HuH-7 (cell line): ENCODE measurements at places on chromosomes 7 and 10.

- DNase-seq: no peak
These were observed 92.4 kb upstream of the LEP start for GRCh38 chr7:128148676-128149075.

DNA sequence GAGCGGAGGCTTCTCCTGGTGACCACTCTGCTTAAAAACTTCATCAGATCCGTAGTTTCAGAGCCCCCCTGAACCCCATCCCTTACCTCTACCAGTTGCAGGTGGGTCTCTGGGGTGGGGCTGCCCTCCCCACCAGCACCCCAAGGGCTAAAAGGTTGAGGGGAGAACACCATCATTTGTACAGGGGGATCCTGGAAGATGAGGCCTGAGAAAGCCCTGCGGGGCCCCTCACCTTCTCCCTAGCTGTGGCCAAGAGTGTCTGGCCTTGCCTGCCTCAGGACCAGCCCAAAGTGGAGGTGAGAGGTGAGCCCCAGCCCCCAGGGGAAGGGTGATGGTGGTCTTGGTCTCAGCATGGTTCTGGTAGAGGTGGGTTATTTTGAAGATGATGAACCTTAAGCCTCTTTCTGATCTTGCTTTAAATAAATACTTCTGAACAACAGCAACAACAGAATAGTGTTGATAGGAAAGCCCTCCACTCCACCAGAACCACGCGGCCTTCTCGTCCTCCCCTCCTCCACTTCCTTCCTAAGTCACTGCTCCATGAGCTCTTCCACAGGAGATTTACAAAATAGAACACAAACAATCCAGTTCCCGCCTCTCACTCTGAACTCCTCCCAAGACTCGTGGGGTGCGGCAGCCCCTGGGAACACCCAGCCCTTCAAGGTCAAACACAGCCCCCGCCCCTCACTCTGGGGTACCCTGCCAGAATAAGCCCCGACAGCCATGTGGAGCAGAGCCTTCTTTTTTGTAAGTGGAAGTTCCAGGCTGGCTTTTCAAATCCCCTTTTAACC lies 169.1 kb downstream of the EGFR start:
- DNase-seq: peak; percentile 40

DNA sequence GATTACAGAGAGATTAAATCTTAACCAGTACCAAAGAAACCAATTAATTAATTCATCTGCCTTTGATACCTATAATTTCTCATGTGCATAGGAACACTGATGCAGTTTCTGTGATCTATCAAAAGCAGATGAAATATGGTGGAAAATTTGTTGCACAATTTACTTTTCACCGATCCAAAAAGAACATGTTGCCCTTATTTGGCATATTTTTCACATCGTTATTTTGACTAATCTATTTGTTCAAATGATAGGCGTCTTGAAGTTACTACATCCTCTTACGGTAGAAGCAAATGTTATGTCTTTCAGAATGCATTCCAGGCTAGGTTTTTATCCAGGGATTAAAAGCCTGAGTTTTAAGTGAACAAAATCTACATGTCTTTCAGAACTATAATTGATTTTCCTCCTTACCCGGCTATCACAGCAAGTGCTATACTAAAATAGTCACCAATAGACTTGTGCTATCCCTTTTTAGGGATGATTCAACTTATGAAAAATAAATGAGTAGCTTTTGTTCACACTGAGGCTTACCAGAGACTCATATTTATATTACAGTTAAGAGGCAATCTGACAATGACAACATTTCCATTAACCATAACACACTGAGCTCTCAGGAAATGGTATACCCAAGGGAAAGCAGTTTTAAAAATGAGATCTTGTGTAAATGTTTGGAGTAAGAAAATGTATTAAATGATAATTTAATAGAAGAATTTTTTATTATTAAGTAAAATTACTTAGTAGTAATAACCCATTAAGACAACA lies 16.8 kb upstream of the TES start:
- no peak for DNase-seq

- peak; percentile 27 for DNase-seq
These were observed 9.9 kb upstream of the LIPM start for GRCh38 chr10:88792661-88793060.

DNA sequence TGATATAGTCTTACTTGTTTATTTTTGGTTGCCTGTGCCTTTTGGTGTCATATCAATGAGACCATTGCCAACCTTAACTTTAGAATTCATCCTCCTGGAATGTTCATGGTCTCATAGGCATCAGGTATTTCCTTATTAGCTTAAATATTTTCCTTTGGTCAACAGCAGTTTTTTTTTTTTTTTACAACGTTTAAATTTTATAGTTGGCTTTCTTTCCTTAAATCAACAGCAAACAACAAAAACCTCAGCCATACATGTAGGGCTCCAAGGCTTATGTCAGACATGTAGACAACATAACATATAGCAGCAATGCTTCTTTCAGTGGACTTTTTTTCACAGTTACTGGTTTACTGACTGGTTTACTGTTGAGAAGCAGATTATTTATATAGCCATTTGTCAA lies 22.7 kb downstream of the ENTPD7 start:
- DNase-seq: no peak

DNA sequence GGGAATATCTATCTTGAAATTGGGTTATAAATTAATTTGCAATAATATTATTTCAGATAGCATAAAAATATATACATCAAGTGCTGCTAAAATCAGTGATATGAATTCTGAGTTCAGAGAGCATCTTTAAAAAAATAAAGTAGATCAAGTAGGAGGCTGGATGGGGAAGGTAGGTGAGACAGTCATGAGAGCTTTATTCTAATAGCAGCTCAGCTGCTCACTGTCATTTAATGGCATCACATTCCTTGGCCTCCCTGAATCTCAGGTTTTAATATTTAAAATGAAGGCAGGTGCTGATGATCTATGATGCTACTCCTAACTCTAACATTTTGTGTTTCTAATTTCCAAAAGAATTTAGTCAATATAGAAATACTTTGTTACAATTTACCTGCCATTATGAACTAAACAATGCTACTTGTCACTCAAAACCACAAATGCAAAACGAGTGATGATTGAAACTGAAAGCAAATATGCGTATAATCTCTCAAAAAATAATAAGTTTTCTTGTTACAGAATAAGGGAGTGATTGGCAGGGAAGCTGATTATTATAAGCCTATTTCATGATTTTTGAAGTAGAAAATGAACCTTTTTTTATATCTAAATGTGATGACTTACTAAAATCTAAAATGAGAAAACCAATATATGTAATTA lies 147.6 kb upstream of the CSTF2T start:
- DNase-seq: no peak

DNA sequence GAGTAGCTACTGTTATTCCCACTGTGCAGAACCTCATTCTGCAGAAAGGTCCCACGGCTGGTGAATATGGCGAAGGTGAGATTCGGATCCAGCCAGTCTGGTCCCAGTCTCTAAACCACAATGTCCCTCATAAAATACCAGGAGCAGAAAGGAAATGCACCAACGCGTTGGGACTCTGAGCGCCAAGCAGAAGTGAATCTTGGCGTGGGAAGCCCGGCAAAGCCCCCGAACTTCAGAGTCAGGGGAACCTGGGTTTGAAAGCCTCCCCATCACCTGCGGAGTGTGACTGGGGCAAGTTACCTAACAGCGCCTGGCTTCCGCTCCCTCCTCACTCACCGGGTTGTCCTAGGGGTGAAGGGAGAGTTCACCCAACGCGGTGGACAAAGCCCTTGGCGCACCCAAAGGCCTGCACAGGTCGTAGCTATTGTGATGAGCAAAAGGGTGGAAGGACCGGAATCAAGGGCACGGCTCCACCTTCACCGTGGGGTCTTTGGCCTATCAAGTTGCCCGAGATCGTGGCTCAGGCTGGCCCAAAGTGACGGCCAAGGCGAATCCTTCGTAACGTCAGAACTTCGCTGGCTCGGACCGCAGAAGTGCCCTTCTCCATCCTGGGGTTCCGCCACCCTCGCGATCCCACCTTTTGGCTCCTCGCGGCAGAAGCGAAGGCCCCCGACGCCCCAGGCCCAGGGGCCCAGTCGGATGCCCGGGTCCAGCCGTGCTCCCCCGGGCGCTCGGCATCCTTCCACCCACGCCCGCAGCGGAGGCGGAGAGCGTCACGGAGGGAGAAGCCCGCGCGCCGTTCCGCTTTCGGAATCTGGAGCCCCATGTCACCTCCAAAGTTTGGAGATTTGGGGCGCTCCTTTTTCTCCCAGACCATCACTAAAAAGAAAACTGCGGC lies 811 bp downstream of the RGS10 start:
- DNase-seq: no peak

- DNase-seq: no peak
These were observed 38.5 kb downstream of the MGMT start for GRCh38 chr10:129505500-129506075.

GRCh38 chr7:877312-878232 lies 1.2 kb downstream of the GET4 start:
- DNase-seq: peak; percentile 57

DNA sequence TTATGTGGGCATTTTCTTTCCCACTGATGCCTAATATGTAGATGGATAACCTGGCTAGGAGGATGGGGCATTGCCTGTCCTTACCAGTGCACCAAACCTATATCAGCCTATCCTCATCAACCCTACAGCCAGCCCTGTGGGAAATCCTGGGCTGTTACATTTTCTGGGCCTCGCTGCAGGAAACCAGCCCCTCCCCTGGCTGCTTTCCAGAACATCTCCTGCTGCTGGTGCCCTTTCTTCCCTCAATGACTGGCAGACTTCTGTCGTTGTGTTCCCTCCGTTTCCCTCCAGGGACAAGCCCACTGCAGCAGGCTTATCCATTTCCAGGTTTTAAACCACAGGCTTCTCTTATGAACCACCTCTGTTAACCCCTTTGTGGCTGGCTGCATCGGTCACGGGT lies 486.1 kb upstream of the COBL start:
- no peak for DNase-seq

DNA sequence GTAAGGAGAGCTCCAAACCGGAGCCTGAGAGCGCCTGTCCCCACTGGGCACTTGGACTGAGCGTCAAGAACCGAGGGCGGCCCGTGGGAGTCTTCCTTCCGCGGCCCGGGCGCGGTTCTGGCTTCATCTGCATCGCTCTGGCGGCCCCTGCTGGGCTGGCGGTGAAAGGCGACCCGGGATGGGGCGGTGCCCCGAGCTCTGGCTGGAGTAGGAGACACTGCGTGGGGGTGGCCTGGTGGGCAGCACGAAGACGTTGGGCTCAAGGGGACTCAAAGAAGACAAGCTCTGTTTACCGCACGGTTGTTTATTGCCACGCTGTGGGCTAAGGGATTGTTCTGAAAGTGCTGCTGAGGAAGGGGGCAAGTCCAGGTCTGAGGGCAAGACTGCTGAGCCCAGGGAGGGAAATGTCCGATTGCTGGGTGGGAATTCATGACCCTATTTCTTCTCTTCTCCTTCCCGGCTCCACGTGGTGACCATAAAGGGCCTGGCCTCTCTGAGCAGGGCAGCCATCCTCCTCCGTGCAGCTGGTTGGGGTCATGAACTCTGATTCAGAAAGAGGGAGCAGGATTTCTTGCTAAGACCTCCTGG lies 29.8 kb downstream of the PLAU start:
- DNase-seq: peak; percentile 73

GRCh38 chr7:42283553-42283952 lies 46.5 kb upstream of the GLI3 start:
- no peak for DNase-seq

DNA sequence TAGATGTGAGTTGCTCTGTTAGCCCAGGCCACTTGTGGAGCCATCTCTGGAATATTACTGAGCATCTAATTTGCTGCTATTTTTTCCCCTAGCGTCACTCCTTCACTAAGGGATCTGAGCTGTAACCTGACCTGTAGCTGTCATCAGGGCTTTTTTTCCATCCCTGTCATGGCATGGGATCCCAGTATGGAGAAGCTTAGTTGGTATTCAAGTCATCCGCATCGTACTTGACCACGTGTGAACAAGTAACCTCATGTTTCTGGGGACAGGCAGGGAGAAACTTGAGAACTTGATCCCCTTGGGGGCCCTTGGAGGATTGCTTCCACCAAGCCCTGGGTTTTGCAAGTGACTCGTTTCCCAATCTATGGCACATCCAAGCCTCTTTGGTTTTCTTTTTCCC lies 474.4 kb upstream of the GALNT17 start:
- no peak for DNase-seq

GRCh38 chr10:36650274-36650673 lies 475.1 kb upstream of the ANKRD30A start:
- DNase-seq: no peak

GRCh38 chr10:99435986-99436638 lies 5.7 kb upstream of the GOT1 start:
- no peak for DNase-seq

GRCh38 chr7:25375805-25376600 lies 147.7 kb upstream of the NPVF start:
- DNase-seq: no peak

- DNase-seq: no peak
These were observed 999 bp downstream of the SFTPD start for GRCh38 chr10:79947787-79948424.

GRCh38 chr7:28037220-28038010 lies 143.2 kb downstream of the JAZF1 start:
- no peak for DNase-seq

GRCh38 chr7:114107522-114107921 lies 188.7 kb upstream of the PPP1R3A start:
- DNase-seq: no peak

- no peak for DNase-seq
These were observed 336.9 kb upstream of the C7orf33 start for GRCh38 chr7:148253629-148254028.

DNA sequence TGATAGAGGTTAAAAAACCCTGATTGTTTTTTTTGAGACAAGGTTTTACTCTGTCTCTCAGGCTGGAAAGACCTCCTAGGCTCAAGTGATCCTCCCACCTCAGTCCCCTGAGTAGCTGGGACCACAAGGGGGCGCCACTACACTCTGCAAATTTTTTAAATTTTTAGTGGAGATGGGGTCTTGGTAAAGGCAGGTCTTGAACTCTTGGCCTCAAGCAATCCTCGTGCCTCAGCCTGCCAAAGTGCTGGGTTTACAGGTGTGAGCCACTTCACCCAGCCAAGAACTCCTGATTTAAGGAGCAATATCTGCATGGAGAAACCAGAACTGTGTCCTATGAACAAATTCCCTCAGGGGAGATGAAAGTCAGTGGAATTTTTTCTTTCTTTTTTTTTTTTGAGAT lies 7.3 kb upstream of the KLHDC10 start:
- no peak for DNase-seq

GRCh38 chr7:50497068-50497642 lies 47.0 kb upstream of the FIGNL1 start:
- peak; percentile 30 for DNase-seq

- no peak for DNase-seq
These were observed 924.9 kb upstream of the ZNF722 start for GRCh38 chr7:63073736-63074135.

- peak; percentile 68 for DNase-seq
These were observed 47.7 kb upstream of the TRIM8 start for GRCh38 chr10:102596506-102596971.

GRCh38 chr10:37667736-37668135 lies 189.7 kb downstream of the ZNF248 start:
- no peak for DNase-seq

GRCh38 chr7:42077271-42078135 lies 159.5 kb downstream of the GLI3 start:
- DNase-seq: no peak

GRCh38 chr10:94155722-94156271 lies 162.1 kb downstream of the PLCE1 start:
- DNase-seq: no peak
